Skeletal muscle cell (primary cell): ENCODE measurements at places on chromosomes 3 and 15.

- DNase-seq = no peak
Observed at GRCh38 chr15:40053831-40054604, 15.0 kb upstream of the SRP14 start.

GRCh38 chr3:19274576-19274975, 126.3 kb downstream of the KCNH8 start:
- DNase-seq = no peak

DNA sequence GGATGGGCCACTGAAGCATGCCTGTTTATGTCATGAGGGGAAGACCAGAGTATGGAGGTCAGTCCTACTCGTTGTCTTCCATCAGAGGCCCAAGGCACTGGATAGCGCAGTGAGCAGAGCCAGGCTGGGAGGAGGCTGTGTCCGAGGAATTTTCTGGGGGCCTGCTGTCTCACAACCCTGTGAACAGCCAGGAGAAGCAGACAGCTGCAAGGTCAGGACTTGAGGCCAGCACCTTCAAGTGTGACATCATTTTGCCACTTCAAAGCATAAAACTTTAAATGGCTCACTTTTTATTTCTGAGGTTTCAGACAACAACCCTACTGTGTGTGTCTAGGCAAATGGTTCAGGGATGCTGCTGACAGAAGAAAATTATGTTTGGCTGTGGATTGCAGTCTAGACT, 47.2 kb downstream of the TMED3 start:
- DNase-seq = no peak

DNA sequence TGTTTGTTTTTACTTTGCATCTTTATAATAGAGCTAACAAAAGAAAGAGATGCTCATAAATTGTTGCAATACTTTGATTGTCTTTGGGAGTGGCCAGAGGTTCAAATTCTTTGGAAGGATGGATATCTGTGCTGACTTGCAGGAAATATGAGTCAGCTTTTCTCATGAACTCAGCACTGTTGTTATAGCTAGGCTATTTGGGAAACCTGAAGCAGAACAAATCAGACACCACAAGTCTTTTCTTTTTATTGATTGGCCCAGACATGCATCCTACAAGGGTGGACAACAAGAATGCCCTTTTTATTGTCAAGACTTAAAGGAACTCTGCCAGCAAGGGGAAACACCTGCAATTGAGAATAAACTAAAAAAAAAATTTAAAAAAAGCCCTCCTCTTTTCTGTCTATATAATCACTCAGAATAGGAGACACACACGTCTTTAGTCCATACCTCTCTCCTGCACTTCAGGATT, 4.6 kb upstream of the DENND4A start:
- DNase-seq = peak; percentile 42

DNA sequence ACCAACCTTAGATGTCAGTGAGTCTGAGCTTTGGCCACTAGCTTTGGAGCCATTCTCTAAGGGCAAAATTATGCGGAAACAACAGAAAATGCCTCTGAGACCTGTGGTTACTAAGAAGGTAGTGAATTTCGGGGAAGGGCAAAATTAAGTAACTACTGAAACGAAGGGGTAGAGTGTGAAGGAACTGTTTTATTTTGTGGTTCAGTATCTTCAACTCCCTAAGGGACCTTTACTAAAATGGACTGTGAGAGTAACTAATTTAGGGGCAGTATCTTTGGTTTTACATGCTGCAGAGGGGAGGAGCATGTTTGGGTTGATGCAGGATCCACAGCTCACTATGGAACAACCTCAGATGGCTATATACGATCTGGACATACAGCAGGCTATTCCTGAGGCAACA, 8.0 kb upstream of the ALG1L2 start:
- no peak for DNase-seq

DNA sequence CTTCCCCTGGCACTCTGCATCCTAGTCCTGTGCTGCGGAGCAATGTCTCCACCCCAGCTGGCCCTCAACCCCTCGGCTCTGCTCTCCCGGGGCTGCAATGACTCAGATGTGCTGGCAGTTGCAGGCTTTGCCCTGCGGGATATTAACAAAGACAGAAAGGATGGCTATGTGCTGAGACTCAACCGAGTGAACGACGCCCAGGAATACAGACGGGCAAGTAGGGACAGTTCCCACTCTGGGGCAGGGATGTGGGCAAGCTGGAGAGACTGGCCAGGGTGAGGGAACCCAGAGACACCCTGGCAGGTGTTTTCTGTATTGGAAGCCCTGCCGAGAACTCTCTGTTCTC, 247 bp downstream of the FETUB start:
- DNase-seq = no peak

- DNase-seq = no peak
Observed at GRCh38 chr3:134956844-134957243, 161.8 kb downstream of the EPHB1 start.

DNA sequence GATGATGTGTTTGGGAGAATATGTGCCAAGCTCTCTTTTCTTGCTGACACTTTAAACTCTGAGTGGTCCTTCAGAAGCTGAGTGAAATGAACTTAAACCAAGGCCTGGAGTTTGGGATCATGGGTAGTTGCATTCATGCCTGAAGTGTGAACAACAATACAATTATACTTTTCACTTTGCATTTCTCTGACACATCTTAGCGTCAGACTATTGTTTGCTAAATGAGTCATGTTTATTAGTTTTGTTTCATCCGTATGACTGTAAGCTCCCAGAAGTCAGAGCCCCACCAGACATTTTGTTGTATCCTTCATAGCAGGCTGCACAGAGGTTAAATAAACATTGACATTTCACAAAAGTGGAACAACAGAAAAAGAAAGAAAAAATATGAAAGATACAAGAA, 542.6 kb downstream of the TUSC7 start:
- DNase-seq = no peak

- DNase-seq = no peak
Observed at GRCh38 chr15:101050623-101051290, 131.6 kb downstream of the LRRK1 start.

DNA sequence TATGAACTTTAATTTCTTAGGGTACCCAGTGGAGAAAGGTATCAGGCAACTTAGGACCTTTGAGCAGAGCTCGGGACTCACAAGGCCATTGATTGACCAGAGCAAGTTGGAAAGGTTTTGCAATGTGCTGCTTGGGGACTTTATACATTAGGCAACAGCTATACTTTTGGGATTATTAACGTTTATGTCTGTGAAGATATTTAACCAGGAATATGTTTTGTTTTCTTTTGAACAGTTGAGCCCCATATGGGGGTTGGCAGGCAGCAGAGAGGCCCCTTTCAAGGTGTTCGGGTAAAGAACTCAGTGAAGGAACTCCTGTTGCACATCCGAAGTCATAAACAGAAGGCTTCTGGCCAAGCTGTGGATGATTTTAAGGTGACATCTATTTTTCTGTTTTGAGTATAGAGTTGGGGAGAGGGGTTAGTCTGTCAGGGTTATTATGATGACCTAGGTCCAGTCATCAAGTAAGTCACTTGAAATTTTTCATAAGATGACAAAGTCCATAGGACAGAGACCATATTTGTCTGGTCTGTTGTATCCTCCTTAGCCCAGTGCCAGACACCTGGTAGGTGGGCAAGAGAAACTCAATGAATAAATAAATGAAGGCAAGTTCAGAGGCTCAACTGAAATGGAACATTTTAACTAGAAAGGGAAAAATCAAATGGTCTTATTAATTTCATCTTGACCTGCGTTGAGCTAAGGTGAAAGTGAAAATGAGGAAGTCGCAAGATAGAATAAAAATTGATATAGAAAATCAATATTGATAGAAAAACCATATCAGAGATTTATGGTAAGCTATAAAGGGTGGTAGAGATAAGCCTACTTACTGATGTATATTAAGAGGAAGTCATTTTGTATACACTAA, 2.8 kb downstream of the NFKBIZ start:
- no peak for DNase-seq

- no peak for DNase-seq
Observed at GRCh38 chr15:50250760-50251394, 14.6 kb downstream of the HDC start.

- DNase-seq = peak; percentile 88
Observed at GRCh38 chr3:146166415-146166821, 5.4 kb upstream of the PLOD2 start.

GRCh38 chr15:95132774-95133173, 901.4 kb downstream of the MCTP2 start:
- peak; percentile 61 for DNase-seq

GRCh38 chr15:73284090-73284716, 84.6 kb downstream of the HCN4 start:
- no peak for DNase-seq

DNA sequence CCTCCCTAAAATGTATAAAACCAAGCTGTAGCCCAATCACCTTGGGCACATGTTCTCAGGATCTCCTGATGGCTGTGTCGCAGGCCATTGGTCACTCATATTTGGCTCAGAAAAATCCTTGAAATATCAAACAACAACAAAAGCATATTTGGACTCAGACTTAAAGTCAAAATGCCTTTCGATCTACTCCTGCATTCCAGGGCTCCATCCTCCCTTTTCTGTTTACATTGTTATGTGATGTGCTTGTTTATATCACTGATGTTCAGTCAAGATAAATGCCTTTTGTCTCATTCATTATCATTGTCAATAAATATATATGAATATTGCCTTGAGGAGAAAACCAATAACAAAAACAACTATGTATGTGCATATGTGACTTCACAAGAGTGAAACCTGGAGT, 31.7 kb downstream of the HGD start:
- no peak for DNase-seq

DNA sequence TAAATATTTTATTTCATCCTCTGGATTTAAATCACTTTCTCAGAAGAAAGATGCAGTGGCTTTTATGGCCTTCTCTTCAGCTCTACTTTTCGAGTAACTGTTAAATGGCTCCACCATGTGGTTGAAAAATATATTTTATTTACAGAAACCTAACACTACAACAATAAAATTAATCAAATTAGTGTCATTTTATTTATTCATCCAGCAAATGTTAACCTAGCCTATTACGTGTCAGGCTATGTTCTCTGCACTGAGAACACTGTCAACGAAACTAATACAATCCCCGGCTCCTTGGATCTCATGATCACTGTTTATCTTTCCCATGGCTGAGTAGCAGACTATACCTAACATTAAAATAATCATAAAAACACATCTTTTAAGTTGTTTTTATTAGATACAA, 148.0 kb upstream of the OSTN start:
- DNase-seq = no peak

GRCh38 chr3:102736288-102736974, 301.6 kb downstream of the ZPLD1 start:
- no peak for DNase-seq

GRCh38 chr3:120469440-120469839, 18.6 kb upstream of the FSTL1 start:
- DNase-seq = no peak

DNA sequence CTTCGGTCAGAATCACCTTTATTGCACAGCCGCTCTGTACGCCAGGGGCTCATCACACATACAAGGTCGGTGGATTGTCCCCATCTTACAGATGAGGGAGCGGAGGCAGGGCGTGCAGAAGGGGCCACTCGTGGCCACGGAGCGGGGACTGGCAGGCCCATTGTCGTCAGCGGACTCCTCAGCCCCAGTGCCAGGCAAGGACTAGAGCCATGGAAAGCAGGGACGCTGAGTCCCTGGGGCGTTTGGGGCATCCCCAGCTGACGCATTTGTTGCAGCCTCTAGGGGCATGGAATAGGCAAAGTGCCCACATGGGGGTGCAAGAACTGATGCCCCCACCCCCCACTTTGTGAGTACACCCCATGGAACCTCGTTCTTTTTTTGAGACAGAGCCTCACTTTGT, 29.8 kb upstream of the FURIN start:
- DNase-seq = no peak

DNA sequence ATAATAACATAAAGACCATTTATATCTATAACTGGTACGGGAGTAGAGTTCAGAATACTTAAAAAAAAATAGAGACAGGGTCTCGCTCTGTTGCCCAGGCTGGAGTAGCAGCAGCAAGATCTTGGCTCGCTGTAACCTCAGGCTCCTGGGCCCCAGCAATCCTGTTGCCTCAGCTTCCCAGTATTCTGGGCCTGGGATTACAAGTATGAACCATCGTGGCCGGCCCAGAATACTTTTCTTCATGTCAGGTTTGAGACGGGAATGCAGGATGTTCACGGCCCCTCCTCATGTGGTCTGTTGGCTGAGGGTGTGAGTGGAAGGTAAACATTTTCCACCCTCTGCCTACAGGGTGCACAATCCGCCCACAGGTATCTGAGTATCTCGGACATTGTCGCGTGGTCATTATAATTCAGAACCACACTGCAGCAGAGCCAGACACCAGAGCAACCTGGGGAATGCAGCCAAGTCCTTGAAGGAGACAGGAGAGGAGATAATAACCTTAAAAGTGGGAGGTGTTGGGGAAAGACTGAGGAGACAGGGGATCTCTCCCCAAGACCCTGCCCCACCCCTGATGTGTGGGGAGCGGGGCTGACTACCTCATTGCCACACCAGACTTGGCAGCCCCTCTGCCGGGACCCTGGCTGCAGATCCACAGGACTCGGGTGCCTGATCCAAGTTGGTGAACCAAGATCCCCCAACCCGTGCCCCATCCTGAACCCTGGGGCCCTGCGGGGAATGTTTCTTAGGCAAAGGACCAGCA, 106.8 kb downstream of the ADCY5 start:
- no peak for DNase-seq

DNA sequence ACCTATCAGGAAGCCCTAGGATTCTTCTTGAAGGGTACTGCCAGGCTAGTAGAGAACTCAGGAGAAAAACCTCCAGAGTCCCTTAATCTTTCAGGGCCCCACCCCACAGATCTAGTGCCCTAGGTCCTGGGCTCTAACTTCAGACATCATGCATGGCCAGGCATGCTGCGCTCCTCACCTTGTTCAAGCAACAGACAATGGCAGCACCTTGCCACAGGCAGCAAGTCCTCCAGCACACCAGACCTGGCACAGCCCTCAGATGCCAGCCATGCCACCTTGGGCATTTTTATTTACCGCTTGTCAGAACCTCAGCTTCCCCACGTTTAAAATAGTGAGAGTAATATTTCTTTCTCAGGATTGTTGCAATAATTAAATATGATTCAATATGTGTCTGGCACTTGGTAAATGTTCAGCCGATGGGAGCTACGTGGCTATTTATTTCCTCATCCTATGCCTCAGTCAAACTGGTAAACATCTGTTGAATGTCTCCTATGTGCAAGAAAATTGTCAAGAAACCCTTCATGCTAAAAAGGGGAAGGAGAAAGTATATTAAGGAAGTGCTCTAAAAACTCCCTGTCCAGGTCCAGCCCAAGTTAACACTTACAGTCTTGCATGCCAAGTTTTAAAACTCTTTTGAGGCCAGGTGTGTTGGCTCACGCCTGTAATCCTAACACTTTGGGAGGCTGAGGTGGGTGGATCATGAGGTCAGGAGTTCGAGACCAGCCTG, 14.5 kb upstream of the CCR1 start:
- DNase-seq = no peak
